ENCODE measurements at places on chromosomes 7 and 10.

DNA sequence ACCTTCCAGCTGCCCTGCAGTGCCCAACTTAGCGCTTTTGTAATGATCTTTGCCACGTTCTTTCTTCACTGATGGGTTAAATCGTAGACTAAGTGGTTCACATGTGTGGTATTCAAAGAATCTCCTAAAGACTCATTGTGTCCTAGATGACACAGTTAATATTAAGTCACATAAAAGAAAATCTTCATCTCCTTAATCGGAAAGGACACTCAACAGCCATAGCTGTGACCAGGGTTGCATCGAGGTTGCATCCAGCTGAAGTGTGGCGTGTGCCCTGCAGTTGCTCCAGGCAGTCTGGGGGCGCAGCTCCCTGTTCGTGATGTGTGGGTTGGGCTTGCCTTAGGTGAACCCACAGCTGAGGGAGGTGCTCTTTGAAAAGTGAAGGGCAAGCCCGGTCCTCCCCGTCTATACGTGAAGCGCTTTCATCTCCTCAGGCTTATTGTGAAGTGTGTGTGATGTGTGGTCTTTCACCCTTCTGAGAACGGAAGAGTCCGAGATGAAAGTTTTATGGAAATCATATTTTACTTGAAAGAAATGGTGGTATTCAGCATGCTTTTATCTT lies 122.7 kb downstream of the TRRAP start:
- DNase-seq, result no peak

DNA sequence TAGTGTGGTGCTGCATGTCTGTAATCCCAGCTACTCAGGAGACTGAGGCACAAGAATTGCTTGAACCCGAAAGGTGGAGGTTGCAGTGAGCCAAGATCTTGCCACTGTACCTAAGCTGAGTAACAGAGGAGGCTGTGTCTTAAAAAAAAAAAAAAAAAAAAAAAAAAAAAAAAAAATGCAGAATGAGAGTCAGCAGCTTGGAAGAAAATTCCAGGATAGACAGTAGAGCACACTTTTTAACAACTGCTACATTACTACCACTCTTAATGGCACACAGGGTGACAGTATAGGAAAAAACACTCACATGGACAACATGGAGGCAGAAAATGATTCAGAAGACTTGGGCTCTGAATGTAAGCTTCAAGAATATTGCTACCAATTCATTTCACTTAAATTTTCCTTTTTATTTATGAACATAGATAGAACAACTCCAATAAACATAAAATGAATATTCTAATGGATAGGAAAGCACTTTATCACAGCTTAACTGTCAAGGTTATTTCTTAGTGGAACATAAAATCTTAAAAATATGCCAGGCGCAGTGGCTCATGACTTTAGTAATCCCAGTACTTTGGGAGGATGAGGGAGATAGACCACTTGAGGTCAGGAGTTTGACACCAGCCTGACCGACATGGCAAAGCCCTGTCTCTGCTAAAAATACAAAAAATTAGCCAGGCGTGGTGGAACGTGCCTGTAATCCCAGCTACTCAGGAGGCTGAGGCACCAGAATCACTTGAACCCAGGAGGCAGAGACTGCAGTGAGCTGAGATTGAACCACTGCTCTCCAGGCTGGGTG lies 31.5 kb downstream of the CHCHD3 start:
- no peak for DNase-seq

DNA sequence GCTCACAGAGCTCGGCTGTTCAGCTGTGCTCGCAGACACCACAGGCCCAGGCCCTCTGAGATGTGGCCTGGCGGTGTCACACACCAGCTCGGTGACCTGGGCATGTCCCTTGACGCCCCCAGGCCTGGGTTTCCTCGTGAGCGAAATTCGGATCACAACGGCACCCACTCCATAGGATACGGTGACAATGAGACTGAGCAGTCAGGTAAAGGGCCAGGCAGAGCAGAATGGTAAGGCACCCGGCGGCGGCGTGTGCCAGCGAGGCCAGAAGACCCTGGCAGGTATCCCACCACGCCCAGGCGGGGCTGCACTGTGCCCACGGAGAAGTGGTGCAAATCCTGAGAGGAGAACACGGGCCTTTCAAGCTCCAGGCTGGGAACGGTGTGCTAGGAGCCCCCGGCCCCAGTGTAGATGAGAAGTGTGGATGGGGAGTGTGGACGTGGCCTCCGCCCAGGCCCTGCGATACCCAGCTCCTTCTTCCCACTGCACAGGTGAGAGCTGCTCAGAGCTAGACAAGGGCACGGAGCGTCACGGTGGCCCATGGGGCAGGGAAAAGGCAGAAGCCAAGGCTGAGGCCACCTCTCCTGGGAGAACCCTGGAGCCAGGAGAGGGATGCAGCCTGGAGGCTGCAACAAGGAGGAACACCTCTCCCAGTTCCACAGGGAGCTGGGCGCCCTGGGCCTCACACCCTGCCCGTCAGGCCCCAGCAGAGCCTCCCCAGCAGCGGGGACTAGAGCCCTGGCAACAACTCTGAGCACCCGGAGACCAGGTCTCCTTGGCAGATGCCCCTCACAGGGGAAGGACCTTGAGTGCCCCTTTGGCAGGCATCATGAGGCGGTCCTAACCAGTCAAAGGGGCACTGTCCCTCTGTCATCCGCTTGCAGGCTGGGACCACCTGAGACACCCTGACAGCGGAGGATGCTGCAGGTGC lies 219.1 kb downstream of the MAD1L1 start:
- no peak for DNase-seq

GRCh38 chr10:88289342-88289741 lies 293.8 kb downstream of the RNLS start:
- DNase-seq, result no peak

- no peak for DNase-seq
Observed at GRCh38 chr10:125608474-125608873, 74.5 kb downstream of the TEX36 start.

GRCh38 chr7:152185558-152185957 lies 160.1 kb downstream of the GALNT11 start:
- no peak for DNase-seq

- no peak for DNase-seq
Observed at GRCh38 chr7:226281-226895, 34.0 kb downstream of the FAM20C start.

- DNase-seq, result no peak
Observed at GRCh38 chr7:144941127-144941526, 105.3 kb upstream of the TPK1 start.

DNA sequence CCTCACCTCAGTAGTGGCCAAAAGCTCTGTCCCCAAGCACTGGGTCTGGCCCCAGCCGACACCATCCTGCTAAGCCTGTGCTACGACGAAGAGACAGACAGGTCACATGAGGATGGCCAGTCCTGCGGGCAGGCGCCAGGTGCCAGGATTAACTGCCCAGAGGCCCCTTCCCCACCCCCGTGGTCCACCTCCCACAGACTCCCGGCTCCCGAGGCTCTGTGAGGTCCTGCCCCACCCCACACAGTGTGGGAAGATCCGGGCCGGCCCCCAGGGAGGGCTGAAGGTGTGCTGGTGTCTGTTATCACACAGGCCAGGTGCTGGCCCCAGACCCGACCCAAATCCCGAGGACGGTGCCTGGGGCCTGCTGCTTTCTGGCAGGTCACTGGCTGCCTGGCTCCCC lies 27.2 kb downstream of the CYP2W1 start:
- DNase-seq, result no peak

GRCh38 chr10:92850185-92850584 lies 1.9 kb downstream of the EXOC6 start:
- DNase-seq, result no peak

Data from NCI-H524 (cell line).